ENCODE measurements at places on chromosomes 11 and 22.

GRCh38 chr11:121587182-121587581 is 134.4 kb upstream of the SORL1-AS1 start:
- DNase-seq, result no peak

DNA sequence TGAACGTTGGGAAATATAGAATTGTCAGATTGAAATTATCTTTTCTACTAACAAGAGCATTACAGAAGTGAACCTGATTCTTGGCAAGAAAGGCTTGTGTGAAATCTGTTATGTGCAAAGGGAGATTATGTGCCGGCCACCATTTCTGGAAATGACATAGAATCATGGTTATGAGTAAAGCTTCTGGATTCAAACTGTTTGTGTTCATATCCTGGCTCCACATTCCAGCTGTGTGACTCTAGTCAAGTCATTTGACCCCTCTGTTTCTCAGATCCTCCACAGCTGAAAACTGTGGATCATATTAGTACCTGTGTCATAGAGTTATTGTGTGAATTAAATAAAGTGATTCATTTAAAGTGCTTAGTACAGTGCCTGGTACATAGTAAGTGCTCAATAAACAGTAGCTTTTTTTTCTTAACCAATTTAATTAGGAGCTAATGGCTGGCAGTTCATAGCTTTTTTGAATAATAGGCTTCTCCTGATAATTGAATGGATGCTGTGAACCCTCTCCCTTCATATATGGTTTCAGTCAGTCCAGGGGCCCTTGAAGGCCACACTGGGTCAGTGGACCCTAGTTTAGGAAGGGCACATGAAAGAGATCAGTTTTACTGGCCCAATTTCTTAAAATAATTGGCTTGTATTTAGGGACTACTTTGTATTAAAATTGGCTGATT is 34.6 kb downstream of the EHF start:
- DNase-seq, result no peak

DNA sequence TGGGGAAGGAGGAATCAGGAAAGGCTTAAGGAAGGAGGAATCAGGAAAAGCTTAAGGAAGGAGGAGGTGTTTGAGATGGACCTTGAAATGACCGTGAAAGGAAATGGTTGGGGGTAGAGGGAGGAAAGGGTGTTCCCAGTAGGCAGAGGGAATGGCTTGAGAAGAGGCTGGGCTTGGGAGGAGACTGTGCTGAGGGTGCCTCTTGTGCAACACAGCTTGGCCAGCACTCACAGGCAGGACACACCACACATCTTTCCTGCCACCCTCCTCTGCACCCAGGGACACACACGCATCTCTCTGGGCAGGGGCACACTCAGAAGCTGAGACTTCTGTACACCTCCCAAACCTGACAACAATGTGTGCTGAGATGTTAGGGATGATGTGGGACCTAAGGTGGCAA is 151.4 kb downstream of the FBXO7 start:
- DNase-seq, result no peak

GRCh38 chr22:44828193-44828592 is 75.8 kb downstream of the ARHGAP8 start:
- DNase-seq, result no peak

DNA sequence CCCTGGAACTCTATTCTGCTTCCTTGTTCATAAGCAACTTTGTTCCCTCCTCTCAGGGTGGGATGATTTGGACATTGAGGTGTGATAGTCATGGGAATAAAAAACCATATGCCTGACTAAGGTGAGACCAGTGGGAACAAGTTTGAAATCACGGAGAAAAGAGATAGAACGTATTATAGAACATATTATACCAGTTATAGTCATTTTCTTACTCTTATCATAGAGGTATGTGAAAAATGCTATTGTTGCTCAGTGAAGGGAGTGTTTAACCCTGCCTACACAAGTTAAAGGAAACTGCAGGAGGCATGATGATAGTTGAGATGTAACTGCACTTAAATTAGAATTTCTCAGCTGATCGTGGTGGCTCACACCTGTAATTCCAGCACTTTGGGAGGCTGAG is 15.5 kb downstream of the OR6Q1 start:
- DNase-seq, result no peak

Data from Caco-2 (cell line).